ENCODE measurements at places on chromosomes 6 and 20.

DNA sequence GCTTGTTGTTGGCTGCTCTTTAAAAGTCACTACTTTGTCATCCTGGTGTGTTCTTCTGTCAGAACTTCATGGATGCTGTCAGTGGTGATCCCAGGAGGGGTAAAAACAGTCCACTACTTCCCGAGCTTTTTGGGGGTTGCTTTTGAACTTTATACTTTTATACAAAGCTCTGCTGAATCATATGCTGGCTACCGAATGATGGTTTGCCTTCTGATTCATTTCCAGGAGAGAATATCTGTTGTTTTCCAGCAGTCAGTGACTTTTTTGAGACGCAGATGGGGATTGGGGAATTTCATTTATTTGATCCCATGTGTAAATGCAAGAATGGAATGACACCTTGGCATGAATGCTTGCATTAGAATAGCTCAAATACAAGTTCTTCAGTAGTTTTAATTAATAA lies 32.7 kb upstream of the COL10A1 start:
- DNase-seq: no peak

- no peak for DNase-seq
Observed at GRCh38 chr6:43096451-43097097, 20.5 kb downstream of the PTK7 start.

GRCh38 chr6:121592261-121592935 lies 157.0 kb downstream of the GJA1 start:
- no peak for DNase-seq

- DNase-seq: no peak
Observed at GRCh38 chr20:20407891-20408805, 40.2 kb downstream of the INSM1 start.

DNA sequence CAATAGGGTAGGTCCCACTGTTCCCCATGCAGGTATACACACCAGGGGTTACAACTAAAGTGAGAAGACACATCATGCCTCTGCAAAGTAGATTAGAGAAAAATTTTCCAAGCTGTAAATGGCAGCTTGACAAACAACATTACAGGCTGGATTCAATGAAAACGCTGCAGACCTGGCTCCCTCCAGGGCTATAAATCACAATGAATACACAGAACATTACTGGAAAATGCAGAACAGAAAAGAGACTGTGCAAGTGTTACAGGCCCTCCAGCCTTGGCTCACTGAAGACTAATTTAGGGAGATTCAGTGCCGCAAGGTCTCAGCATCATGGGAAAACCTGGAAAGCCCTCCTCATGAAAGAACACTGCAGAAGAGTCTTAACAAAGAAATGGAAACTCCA lies 207.8 kb downstream of the KHDC1L start:
- DNase-seq: no peak

DNA sequence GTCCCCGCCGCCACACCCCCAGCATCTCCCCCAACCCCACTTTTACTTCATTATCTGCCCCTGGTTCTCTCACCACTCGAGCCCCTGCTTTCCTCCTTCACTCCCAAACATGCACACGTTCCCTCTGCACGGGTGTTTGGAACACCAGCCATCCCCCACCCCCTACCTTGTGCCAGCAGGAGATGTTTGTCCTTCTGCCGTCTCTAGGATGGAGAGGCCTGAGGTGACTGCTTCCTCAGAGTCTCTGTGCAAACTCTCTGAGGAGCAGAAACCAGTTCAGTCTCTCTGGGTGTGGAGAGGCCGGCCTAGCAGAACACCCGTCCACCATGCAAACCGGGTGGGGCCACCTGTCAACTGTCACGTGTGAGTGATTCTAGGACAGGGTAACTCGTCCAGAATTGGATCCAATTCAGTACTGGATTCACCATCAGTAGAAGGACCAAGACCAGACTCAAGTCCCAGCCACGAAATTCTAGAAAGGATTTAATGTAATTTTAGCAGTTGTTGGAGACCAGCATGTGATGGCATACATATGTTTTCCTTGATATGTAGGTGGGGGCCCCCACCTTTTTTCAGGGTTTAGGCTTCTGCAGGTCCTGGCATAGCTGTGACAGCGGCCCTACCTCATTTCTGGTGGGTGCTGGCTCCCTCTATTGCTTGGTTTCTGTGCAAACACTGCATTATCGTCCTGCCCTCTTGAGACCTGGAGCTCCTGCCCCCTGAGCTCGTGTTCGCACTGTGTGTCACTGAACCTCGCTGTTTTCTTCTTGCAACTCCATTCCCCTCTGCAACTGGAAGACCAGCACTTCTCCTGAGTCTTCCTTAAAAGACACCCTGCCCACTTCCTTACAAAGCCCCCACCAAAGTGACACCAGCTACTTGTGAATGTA lies at the start of gene RAET1E:
Gene RAET1E (minus strand): TSS at position 259 of the 890 bp plus-strand sequence. CDS start 7,212 bp downstream, outside the sequence.
- peak; percentile 42 for DNase-seq

GRCh38 chr6:79665725-79666551 lies 34.8 kb downstream of the SH3BGRL2 start:
- DNase-seq: no peak

GRCh38 chr6:14889188-14889587 lies 356.7 kb upstream of the JARID2 start:
- DNase-seq: no peak

DNA sequence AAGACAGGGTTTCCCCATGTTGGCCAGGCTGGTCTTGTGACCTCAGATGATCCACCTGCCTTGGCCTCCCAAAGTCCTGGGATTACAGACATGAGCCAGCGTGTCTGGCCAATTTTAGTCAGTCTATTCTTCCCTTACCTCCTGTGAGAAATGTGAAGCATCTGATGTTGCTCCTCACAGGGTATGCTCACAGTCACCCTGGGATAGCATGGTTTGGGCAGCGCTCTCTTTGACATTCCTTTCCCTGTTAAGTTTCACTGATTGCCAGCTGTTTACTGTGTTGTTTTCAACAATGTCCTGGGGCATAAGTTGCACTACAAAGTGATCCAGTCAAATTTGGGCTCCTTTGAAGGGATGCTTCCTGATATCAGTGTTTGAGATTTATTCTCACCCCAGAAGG lies 13.1 kb downstream of the CDC5L start:
- DNase-seq: no peak

GRCh38 chr6:20481281-20481680 lies 53.0 kb upstream of the CDKAL1 start:
- DNase-seq: no peak

DNA sequence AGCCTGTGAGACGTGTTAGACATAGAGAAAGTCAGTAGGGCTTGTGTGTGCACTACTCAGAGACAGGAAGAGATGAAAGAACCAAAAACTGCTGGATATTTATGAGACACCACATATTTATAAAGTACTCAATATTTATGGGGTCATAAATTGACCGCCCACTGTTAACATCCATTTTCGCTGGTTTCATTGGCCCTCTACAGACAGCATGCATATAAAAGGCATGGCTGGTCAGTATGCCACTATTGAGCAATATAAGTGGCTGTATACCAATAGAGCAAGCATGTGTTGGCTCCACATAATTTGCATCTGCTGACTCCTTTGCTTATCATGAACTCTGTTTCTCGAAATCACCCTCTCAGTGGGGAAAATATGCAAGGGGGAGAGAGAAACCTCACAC lies 110.3 kb upstream of the BTN3A2 start:
- no peak for DNase-seq

GRCh38 chr6:13267142-13267651 lies 61.1 kb downstream of the TBC1D7 start:
- no peak for DNase-seq

GRCh38 chr20:1897965-1898464 lies 2.8 kb downstream of the SIRPA start:
- DNase-seq: no peak

DNA sequence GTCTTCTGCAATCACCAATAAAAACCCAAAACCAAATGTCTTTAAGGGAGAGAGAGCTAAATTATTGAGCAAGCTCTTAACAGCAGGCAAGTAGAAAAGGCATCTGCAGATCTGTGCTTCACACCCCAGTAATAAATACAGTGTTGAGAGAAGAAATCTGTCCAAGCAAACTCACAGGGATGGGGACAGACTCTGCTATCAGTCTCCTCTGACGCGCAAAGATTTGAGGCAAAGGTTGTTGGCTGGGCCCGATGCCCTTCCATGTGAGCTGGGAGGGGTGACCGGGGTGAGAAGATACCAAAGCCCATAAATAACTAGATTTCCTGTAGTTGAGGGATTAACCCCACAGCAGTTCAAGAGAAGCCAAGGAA lies 315.2 kb upstream of the SOX4 start:
- no peak for DNase-seq

GRCh38 chr20:15986690-15987089 lies 586.6 kb downstream of the KIF16B start:
- DNase-seq: no peak

DNA sequence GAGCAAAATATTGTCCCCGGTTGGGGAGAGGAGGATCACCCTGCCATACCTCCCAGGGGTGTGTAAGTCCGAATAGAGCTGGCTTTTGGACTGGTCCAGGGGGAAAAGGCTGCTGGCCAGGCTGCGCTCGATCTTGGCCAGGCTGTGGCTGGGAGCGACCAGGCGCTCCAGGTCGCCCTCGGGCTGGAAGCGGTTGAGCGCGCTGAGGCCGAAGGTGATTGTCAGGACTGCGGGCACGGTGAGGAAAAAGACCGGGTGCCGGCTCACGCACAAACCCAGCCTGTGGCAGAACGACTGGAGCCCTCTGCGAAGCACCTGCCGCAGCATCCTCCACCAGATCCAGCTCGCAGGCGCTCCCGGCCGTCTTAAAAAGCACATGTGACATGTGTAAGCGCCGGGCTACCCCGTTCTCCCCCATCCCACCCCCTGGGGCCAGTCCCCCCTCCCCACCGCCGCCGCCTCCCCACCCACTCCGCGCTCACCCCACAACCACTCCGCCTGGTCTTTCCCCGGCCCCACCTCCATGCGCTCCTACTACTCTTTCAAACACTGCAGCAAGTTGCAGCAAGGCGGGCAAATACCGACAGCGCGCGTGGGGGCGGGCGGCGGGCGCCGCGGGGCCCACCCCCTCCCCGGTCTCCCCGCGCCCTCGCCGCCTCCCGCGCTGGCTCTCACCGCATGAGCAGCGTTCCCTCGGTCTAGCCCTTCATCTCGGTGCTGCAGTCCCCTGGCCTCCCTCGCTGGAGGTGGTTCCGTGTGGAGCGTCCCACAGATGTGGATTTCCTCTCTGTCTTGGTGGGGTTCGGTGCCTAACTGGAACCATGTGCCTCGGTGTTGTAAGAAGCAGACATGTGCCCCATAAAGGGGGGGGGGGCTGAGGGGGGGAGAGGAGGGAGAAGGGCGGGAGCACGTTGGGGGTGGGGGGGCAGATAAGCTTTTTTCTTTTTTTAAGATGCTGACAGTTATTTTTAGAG lies 42.4 kb downstream of the PTCHD4 start:
- no peak for DNase-seq

DNA sequence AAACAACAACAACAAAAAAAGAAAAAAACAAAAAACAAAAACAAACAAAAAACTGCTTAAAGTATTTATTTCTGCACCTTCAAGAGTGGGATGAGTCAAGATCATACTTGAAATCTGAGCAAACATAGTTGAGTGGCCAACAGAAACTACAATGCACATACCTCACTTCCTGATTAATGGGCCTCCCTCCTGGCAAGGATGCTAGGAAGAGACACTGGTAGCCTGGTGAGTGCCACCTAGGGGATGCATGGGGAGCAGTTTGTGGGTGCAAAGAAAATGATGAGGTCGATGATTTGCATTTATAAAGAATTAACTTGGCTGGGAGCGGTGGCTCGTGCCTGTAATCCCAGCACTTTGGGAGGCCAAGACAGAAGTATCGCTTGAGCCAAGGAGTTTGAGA lies 808.1 kb downstream of the MAFB start:
- DNase-seq: no peak

DNA sequence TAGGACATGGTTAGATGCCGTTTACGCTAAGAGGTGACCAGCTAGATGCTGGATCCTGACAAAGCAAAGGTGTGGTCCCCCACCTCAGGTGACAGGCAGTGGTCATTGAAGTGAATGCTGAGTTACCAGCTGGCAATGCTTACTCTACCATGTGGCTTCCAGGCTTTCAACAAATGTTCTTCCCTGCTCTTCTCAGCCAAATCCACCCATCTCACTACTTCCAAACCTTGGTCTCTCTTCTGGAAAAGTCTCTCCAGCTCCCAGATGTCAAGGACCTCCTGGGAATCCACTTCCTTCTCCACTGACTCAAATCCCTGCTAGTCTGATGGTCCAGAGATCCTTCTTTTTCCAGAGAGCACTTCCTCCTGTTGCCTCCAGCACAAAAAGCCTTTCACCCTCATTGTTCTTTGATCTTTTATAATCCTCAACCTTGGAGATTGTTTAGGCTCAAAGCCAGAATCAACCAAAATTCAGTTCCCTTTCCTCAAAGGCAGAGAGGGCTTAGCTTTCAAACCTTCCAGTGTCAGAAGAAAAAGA lies 228.0 kb downstream of the ZNF217 start:
- no peak for DNase-seq

- no peak for DNase-seq
Observed at GRCh38 chr6:159008656-159009288, 8.8 kb upstream of the RSPH3 start.

- DNase-seq: no peak
Observed at GRCh38 chr6:30149234-30149633, 11.8 kb downstream of the TRIM10 start.

DNA sequence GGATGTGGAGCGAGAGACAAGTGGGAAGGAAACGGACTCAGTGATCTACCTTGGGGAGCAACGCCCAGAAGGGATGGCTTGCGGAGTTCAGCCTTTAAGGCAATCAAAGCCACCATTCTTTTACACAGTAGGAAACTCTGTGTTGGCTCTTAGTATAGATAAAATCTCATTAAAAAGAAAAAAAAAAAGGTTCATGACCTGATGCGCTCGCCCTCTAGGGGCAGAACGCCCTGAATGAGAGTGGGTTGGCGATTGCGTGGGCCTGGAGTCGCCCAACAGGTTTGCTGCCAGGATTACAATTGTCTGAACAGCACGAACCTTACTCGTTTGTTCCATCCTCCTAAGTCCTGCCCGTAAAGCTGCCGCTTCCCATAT lies 1.2 kb downstream of the TPD52L1 start:
- DNase-seq: no peak

DNA sequence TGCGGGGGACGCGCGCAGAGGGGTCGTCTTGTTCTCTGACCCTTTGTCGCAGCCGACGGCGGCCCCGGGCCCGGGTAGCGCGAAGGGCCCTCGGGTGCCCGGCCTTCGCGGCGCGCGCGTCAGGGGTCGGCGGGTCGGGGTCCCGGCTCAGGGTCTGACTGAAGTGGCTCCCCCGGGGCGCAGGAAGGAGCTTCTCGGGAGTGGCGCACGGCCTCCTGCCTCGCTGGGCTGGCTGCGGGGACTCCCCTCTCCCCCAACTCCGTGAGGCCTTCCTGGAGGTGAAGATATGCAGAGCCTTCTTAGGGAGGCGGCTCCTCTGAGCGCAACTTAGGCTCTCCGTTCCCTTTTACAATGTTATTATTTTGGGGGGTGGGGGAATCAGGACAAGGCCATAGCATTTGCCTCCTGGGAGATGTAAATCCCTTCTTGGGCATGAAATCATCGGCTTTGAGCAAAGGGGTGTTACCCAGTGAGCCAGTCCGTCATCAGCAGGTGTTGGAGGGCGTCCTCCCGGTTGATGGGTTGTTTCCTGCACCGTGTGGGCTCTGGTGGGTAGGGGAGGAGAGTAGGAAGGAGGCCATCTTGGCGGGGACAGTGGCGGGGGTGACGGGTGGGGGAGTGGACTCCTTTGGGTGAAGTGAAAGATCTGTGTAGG lies 523 bp downstream of the CDS2 start:
- peak; percentile 89 for DNase-seq

GRCh38 chr6:20757761-20758160 lies 223.5 kb downstream of the CDKAL1 start:
- DNase-seq: no peak

GRCh38 chr20:58150772-58151171 lies 77.7 kb downstream of the ANKRD60 start:
- DNase-seq: no peak

Measured in activated CD8-positive, alpha-beta memory T cell treated with anti-CD3 and anti-CD28 coated beads, Interleukin-2, amount 10 ng/mL, durations not matched to agents 7 days and 5 days (primary cell).